BE2C (cell line): ENCODE measurements at places on chromosomes 13 and 19.

- DNase-seq = peak; percentile 63
Observed at GRCh38 chr13:108787700-108788414, 158.4 kb downstream of the MYO16 start.

GRCh38 chr19:6204212-6204611, 68.7 kb downstream of the ACSBG2 start:
- DNase-seq = no peak

DNA sequence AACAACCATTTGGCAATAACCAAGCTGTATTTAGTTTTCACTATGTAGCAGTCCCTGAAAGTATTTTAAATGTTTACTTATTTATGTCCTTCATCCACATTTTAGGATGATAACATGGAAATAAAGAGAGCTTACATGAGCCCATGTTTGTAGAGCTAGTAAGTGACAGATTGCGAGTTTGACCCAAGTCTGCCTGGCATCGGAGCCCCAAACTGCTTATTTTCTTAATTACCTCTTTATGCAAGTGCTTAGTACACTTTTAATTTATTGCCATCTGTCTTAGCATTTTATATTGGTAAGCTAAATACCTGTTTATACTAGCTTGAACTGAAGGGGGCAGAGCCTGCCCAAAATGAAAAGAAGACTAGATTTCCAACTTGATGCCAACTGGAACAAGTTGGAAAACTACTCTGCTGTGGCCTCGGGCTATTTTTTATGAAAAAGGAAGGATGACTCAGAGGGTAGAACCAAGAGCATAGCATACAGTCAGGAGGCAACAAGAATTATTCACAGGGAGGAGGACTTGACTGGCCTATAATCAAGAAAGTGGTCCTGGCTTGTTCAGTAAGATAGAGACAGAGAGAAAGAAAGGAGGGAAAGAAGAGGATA, 150.2 kb downstream of the NDFIP2 start:
- peak; percentile 73 for DNase-seq

- DNase-seq = no peak
Observed at GRCh38 chr19:55305983-55306562, 19.1 kb downstream of the TMEM150B start.

GRCh38 chr13:79483086-79483706, 2.2 kb downstream of the NDFIP2 start:
- DNase-seq = no peak
